Stimulated activated CD8-positive, alpha-beta memory T cell treated with anti-CD3 and anti-CD28 coated beads, Interleukin-2, amount 100 ng/mL, for 1 hour (primary cell): ENCODE measurements at places on chromosomes 1 and 21.

- no peak for DNase-seq
These were observed 389.7 kb downstream of the LMO4 start for GRCh38 chr1:87718241-87718950.

DNA sequence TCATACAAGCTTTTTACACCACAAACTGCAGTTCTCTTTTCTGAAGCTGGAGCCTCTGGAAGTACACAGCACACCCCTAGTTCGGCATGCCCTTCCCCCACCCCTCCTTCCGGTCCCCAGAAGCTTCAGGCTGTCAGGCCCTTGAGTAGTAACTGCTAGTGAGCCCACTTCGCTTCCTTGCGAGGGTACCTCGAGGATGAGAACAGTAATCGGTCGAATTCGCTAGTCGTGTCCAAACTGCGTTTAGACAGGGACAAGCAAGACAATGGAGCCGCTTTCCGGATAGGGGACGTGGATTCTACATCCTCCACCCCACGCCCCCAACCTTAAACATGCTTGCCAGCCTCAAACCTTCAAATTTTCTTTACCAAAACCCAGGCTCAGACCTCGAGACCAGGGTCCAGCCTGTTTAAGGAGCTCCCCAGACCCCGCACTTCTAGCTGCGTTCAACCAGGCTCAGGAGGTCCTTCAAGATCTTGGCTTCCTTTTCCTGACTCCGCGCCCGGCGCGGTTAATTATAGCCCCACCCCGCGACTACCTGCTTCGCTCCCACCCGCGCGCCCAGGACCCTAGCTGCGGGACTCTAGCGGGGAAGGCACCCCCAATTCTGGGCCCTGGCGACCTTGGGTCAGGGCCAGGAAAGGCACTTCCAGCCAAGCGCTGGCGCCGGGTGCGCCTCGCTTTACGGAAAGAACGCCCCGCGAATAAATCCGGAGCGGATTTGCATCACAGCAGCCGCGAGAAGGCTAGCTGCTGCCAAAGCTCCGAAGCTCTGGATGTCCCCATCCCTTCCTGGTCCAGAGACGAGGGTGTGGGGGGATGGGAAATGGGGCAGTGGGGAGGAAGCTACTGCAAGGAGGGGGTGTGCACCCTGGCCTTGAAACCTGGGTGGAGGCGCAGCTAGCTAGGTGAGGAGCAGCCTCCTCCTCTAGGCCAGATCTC, 8.1 kb upstream of the TSPAN1 start:
- no peak for DNase-seq

DNA sequence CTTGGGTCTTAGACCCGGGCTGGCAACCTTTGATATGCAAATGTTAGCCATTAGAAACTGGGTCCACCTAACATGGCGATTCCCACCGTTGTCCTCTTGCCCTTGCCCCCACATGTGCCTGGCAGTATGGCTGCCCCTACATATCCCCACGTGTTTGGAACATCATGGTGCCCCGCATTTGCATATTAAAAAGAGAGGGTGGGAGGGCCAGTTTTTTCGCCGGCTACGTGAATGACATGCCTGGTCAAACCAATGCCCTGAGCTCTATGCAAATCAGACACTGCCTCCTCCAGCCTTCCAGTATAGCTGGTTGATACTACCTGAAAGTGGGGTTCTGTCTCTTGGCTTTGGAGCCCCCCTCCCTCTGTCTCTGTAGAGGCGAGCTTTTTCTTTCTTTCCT, 133.0 kb downstream of the CDC42BPA start:
- DNase-seq: no peak

DNA sequence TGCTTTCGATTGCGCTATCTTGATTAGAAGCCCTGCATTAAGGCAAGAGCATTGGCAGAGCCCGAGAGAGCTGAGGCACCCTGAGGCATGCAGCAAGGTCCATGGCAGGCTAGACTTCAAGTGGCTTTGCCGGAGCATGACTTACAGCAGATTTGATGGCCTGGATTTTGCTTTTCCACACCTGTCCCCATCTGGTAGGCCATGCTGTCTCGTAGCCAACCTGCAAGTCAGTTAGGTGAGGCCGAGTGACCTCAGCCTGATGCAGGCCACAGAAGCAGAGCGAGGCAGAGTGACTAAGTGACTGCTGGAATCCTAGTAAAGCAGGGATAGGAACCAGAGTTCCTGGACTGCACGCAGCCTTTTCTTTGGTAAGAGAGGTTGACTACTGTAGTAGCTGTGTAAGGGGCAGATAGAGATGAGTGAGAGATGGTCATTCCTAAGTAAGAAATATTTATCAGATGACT, 148.9 kb downstream of the PBX1 start:
- DNase-seq: no peak

- DNase-seq: no peak
These were observed 74.8 kb downstream of the MTR start for GRCh38 chr1:236869911-236870310.

- no peak for DNase-seq
These were observed 162.9 kb upstream of the PTBP2 start for GRCh38 chr1:96558635-96559034.

DNA sequence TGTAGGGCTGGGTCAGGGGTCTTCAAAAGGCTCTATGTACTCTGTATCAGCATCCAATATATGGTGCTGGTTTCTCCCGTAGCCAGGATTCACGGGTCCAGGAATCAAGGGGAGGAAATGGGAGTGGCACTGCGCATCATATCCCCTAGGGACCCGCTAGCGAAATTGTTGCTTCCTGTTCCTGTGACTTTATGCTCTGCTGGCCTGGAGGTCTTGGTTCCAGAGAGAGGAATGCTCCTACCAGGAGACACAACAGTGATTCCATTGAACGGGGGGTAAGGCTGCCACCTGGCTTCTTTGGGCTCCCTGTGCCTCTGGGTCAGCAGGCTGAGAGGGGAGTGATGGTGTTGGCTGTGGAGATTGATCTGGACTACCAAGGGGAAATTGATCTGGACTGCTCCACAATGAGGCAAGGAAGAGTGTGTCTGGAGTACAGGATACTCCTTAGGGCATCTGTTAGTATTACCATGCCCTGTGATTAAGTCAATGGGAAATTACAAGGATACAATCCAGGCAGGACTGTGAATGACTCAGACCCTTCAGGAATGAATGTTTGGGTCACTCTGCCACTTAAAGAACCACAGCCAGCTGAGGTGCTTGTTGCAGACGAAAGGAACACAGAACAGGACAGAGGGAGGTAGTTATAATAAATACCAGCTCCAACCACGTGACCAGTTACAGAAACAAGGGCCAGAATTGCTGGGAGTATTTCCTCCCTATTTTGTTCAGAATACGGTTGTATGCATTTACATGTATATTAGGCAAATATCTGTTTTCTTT, 10.2 kb downstream of the SPSB1 start:
- no peak for DNase-seq

DNA sequence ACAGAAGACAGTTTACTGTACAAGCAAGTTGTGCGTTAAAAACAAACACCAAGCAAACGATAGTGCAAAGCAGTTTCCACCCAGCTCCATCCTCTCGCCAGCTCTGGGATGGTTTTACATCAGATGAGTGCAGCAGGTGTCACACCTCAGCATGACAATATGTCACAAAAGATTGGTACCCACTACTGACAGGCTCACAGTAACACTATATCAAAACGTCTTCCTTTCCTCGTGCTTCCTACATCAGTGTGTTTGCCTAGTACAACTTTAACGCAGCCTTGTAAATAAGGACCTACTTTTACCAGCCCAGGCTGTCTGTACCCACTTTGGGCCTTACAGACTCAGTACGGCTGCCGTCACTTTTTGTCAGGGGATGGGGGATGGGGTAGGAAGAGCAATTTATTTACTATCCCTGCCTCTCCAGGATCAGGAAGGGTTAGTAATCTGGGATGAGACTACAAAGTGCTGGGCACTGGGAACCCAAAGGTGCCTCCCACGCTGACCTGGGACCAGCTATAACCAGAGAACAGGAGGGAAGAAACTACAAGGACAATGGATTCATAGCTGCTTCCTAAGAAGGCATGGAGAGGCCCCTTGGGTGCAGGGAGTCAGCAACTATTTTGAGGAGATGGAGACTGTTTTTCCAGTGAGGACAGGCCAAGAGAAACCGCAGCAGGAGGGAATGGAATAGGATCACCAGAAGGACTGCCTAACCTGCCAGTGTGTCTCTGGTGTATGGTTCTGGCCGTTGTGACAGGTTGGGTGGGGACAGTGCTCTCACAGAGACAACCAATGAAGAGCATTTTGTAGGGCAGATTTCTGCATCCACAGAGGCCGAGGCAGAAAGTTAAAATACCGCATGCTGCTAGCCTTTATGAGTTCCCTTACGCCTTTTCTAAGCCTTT, 30.2 kb downstream of the RUNX3 start:
- DNase-seq: no peak

- no peak for DNase-seq
These were observed 363.8 kb upstream of the PKN2 start for GRCh38 chr1:88320291-88320690.

GRCh38 chr1:221992427-221992826, 250.5 kb upstream of the DUSP10 start:
- no peak for DNase-seq

DNA sequence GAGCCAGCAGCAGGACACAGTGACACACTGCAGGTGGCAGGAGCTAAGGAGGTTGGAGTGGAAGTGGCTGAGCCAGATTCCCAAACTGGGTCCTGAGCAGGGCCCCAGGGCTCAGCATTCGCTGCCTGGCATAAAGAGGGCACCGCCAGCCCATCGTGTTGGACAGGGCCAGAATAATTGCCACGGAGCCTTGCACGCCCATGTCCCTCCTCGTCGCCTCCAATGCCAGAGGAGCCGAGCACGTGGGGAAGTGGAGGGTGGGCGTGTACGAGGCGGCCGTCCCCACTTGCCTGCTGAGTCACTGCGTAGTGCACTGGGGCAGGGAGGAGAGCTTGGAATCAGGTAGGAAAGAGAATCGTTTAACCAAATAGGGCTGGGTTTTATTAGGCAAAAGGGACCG, 26.1 kb upstream of the LRRC47 start:
- DNase-seq: no peak

DNA sequence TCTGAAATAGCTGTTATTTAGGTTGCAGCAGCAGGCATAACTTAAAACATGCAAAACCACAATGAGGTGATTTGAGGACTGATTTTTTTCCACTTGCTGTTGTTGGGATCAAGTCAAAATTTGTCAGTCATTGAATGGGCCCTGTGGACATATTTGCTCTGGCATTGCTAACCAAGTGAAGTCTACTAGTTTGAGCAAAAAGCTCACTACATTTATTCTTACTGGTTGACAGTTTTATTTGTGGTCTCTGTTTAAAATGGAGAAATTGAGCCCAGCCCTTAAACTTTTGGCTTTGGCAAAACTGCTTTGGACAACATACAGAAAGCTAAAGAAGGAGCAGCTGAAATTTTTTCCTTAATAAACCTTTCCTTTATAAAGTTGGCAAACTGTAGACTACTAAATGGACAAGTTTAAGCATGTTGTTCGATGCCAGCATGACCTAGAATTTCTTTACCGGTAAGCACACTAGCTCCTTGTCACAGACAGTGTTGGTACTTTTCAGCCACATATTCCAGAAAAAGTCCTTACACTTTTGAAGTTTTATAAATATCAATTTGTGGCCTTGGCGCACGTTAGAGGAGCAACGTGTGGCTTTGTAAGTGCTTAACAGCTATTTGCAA, 234.6 kb downstream of the USP25 start:
- DNase-seq: no peak

GRCh38 chr1:57033222-57034001, 67.6 kb upstream of the C8B start:
- DNase-seq: no peak

DNA sequence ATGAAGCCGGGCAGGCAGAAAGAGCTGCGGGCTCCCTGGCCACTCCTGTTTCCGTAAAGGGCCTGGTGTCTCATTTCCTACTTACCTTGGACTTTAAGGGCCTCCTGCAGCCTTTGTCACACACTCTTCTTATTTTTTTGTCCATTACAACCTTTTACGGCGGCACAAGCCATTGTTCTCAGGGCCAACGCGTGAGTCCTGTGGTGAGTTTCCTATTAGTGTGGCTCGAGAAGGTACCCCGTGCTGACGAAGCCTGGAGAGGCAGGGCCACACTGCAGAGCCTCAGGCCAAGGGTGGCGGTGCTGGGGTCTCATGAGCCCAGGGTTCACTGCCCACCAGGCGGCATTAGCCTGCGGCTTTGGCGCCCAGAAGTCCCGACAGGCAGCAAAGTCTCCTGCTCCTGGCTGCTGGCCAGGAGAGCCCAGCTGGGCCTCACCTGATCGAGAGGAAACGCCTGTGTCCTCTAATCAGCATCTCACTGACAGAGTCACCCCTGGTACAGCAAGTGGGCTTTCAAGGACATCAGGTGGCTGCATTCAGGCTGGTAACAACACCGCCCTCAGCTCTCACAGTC, 62.0 kb downstream of the SIK1 start:
- no peak for DNase-seq

GRCh38 chr1:12173631-12174121, 6.9 kb downstream of the TNFRSF1B start:
- DNase-seq: peak; percentile 95

GRCh38 chr1:30184393-30185141, 538.8 kb downstream of the MATN1 start:
- no peak for DNase-seq

- DNase-seq: no peak
These were observed 67.7 kb downstream of the COL18A1 start for GRCh38 chr21:45472445-45473365.

DNA sequence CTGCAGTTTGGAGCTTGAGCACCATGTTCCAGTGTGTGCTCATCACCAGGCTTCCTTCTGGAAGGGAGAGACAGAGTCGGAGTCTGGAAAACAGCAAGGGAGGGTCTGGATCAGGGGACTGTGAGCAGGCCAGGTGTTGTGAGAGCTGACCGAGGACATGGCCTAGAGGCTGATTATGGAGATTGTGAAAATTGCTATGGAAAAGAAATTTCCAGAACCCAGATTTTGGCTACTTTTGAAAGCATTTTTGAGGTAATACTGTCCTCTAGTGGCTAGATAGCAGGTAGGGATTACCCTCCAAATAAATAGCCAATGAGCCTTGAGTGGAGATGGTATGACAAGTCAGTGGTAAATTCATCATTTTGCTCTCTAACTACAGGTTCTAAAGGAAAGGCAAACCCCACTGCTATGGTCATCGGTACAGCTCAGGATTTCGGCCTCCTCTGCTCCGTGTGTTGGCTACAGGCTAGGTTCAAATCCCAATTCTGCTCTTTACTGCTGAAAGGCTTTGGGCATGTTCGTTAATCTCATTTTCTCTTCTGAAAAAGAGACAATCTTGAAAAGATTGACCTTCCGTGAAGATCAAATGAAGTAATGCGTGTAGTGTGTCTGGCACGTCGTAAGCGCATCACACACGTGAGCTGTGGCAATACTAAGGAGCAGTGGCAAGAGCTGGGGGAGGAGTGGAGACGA, 1.0 kb upstream of the HAO2 start:
- DNase-seq: no peak

DNA sequence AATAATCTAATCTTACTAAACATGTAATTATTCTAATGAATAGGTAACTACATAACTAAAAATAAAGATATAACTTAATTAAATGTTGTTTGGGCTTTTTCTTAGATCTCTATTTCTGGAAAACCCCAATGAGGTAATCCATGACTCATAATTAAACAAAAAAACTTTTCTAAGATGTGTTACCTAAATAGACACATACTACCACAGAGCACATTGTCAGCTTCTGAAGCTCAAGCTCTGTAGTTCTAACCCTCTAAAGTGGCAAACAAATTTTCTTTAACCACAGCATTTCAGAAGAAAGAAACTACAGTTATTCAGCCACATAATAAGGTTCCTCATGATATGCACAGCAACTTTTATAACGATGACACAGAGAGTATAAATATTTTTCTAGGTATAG, 4.2 kb downstream of the OR6K3 start:
- DNase-seq: no peak
